ENCODE measurements at places on chromosomes 11 and 22. TPM values are rescaled to one million over a fixed set of nuclear protein-coding genes. Genes with fewer than 3 reads are reported as not detected.

The GP1BB gene
- 15.0 TPM for total RNA-seq

The EFEMP2 gene
- 12.8 TPM for total RNA-seq

The ASCL2 gene
- total RNA-seq: 2.5 TPM

The SYT7 gene
- total RNA-seq: 2.2 TPM

The ACR gene
- not detected for total RNA-seq

The LRRC75B gene
- 6.8 TPM for total RNA-seq

The CCDC34 gene
- total RNA-seq: 7.6 TPM

The C1QTNF4 gene
- total RNA-seq: 0.92 TPM

The C11orf42 gene
- not detected for total RNA-seq
